Activated CD8-positive, alpha-beta memory T cell treated with anti-CD3 and anti-CD28 coated beads for 24 hours (primary cell): ENCODE measurements at places on chromosomes 7 and 10.
A peak's percentile ranks its signal among the peaks of the same experiment; 100 is the strongest.

- peak; percentile 72 for DNase-seq
Observed at GRCh38 chr10:32207544-32207943, 139.4 kb downstream of the EPC1 start.

DNA sequence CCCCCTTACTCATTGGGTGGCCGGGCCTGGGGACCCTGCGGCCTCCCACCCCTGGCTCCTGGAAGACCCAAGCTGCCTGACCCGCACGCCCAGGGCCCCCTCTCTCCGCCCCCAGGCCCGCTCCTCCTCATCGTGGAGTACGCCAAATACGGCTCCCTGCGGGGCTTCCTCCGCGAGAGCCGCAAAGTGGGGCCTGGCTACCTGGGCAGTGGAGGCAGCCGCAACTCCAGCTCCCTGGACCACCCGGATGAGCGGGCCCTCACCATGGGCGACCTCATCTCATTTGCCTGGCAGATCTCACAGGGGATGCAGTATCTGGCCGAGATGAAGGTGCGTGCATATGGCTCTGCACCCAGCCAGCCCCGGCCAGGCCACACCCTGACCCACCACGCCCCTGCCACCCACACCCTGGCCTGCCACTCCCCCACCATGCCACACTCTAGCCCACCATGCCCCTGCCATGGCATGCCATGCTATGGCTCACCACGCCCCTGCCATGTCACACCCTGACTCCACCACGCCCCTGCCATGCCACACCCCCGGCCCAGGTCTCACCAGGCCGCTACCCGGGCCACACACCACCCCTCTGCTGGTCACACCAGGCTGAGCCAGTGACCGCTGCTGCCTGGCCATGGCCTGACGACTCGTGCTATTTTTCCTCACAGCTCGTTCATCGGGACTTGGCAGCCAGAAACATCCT is 18.7 kb upstream of the CSGALNACT2 start:
- no peak for DNase-seq

DNA sequence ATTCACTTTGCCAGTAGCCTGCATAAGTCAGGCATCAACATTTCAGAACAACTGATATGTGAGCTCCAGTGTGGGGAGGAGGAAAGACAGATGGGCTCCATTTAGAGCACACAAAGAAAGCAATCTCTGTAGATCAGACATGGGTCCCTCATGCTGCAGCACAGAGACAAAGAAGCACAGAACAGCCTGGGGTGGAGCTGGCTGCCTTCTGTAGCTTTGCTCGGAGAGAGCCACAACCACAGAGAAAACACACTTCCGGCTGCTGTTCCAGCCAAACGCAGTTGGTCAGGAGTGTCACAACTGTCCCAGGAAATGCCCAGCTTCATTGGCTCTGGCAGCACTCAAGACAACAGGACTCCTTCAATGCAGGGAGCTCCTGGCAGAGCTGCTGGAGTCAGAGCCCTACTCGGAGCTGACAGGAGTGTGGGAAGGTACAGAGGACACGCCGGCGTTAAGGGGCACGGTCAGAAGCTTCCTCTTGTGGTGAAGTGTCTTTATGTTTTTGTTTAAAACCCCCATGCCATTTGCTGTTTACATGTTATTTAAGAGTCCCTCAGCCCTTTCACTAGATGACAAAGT is 494.4 kb downstream of the TCERG1L start:
- peak; percentile 19 for DNase-seq

DNA sequence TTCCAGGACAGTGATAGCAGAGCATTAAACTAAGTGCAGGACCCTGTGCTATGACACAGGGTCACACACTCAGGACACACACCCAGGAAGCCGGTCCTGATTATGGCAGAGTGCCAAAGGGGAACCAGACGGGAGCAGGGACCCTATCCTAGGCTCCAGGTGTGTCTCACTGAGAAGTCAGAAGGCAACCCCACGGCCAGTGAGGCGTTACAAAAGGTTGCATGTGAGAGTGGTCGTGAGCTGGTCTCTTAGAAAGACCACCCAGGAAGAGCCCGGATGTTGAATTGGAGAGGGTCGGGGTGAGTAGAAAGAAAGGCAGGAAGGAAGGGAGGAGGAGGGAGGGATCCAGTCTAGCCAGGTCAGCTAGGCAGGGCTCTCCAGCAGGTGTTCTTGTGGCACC is 31.0 kb downstream of the FRMPD2 start:
- DNase-seq: no peak
